ENCODE measurements at places on chromosomes 11 and 22.

DNA sequence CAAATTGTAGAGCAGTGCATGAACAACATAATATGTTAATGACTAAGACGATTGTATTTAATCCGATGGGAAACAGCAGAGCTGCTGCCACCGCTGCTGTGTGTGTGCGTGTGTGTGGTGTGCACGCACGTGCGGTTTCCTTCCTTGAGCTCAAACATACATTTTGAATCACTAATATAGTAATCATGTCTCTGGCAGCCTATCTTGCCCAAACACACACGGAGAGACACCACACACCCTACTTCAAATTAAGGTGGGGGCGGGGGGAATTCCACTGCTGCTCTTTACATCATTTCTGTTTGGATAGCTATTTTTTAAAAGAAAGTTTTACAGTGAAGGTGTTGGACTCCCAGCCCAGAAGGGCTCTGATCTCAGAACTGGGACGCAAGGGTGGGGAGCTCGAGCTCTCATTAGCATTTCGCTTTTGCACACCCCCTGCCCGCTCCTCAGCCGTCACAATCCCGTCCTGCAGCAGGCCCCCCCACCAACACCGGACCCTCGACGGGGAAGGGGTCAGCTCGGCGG lies 651 bp upstream of the FAM83F start:
- no peak for DNase-seq

DNA sequence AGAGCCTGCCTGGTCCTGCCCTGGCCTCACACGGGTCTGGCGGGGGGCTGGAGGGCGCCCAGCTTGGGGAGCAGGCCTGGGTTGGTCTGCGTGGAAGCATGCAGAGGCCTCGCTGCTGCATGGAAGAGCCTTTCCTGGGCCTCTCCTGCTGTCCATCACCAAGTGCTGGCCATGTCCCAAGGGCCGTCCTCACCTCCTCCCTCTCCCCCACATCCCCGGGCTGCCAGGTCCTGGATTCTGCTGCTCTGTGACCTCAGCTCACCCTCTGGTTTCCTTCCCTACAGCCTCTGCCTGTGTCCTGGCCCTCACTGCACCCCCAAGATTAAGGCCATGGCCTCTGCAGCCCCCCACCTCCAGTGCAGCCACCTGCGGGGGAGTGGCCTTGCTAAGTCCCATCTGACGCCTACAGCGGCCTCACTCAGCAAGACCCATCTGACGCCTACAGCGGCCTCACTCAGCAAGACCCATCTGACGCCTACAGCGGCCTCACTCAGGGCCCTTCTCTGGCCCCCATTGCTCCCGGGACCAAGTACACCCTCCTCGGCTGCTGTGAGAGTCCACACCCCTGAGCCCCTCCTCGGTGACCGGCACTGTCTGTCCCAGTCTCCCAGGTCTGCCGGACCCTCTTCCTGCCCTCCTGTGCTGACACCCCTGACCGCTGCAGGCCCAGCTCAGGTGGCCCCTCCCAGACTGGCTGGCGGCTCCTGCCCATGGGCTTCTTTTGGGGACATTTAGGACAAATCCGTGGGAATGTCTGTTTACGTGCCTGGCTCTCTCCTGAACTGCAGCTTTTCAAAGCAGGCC lies 119.5 kb upstream of the B3GAT1 start:
- no peak for DNase-seq

- DNase-seq = no peak
Measured at GRCh38 chr11:95147364-95147905, 57.8 kb downstream of the ENDOD1 start.

- DNase-seq = no peak
Measured at GRCh38 chr11:59151761-59152160, 9.1 kb downstream of the FAM111A start.

GRCh38 chr11:59899532-59899931 lies 20.9 kb downstream of the OOSP3 start:
- DNase-seq = no peak

DNA sequence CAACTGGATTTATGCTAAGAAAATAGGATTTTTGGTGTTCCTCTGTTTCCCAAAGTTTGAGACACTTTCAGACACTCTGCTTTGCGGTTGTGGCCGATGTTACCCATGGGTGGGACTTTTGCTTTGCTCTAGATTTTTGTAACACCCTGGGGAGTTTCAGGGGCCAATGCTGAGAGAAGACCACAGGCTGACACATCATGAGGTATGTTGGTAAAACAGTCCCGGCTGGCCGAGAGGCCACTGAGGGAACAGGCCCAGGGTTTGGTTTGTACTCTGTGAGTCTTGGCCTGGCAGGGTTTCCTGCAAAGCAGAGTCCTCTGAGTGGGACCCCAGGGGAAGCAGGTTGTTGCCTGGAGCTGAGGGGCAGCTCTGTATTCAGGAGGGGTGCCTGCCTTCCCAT lies 78.5 kb upstream of the PITPNB start:
- no peak for DNase-seq

- DNase-seq = no peak
Measured at GRCh38 chr11:62373464-62374119, 36.3 kb downstream of the ASRGL1 start.

DNA sequence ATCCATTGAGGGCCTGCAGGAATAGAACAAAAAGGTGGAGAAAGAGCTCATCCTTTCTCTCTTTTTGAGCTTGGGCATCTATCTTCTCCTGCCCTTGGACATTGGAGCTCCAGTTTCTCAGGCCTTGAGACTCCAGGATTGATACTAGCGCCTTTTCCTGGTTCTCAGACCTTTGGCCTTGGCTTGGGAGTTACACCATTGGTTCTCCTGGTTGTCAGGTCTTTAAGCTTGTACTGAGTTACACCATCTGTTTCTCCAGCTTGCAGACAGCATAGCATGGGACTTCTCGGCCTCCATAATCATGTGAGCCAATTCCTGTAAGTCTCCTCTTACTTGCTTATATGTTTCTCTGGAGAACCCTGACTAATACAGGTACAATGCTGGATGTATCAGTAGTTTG lies 72.6 kb downstream of the GRK3 start:
- DNase-seq = no peak

- DNase-seq = no peak
Measured at GRCh38 chr22:48639896-48640748, 1187.6 kb downstream of the BRD1 start.

GRCh38 chr22:34055525-34056200 lies 135.4 kb upstream of the LARGE1 start:
- no peak for DNase-seq

- DNase-seq = no peak
Measured at GRCh38 chr11:110505528-110506284, 76.0 kb downstream of the FDX1 start.

DNA sequence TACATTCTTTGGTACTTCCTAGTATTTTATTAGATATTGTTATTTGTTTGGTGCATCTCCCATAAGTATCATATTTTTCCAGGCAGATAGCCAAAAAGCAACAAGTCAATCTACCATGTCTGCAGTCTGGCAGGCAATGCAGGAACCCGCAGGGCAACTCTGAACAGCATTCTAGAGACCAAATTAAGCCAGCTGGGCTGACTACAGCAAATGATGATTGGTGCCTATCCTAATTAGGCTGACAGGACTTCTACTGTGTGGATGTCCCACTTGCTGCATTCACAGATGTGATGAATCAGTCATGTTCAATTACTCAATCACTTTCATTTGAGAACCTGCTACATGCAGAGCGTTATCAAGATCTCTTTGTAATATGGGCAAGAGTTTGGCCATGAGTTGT lies 40.3 kb upstream of the AMOTL1 start:
- DNase-seq = no peak

DNA sequence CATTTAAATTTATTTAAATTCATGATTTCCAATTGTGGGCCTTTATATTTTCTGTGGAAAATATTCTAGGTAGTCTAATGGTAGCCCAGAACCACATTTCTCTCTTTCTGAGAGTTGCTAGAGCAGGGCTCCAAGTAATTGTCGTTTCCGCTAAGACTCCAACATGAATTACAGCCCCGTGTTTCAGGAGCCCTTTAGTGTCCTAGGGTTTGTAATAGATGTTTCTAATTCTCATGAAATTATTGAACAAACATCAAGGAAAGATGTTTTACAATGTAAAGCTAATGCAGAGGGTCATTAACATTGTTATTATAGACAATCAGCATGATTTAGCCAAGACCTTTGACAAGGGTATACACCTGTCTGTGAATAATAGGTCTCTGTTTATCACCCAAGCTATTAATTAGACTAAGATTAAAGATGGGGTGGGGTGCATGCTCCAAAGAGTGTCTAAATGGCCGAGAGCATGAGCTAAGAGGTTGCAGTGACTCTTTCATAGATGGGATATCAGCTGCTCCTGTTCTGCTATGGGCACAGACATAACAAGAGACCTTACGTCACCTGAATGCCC lies 81.8 kb upstream of the NTM start:
- no peak for DNase-seq

GRCh38 chr11:17828311-17828751 lies 93.8 kb downstream of the KCNC1 start:
- no peak for DNase-seq

DNA sequence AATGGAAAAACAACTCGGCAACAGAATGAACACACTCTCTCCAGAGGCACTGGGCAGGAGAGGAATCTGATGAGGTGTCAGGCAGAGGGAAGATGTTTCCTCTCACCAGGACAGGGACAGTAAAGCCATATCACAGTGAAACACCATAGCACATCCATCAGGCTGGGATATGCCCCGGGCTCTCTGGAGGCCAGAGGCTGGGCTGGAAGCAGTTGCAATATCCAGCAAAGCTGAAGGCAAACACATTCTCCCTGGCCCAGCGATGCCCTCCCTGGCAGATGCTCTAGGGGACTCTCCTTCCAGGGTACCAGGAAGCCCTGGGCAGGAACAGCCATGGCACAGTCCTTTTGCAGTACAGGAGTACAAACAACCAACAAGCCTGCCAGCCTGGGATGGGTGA lies 11.1 kb downstream of the RSPH14 start:
- no peak for DNase-seq

DNA sequence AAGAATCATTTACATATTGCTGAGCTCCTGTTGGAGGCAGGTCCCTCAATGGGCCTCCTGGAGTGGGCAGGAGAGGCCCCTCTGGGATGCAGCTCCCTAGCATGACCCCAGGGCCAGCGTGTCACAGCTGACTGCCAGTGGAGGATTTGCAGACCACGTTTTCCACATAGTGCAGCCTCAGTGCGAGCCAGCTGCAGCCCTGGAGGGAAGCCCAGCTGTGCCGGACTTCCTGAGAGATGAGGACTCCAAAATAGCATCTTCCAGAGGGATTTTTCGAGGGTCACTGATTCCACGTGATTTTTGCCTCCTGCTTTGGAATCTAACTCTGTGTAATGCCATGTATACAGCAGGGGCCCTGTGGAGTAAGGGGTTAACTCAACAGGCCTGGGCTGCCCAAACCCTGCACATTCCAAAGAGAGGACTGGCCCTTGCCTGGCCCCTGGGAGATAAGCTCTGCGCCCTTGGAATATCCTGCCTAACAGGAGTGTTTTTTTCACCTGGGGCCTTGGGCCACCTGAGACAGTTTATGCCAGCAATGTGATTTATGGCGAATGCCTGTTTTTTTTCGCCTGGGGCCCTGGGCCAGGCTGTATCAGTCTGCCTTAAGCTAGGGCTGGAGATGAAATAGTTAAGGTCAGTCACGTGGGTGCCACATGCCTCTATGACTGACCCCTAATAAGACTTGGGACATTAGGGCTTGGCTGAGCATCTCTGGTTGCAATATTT lies 47.4 kb downstream of the RPS6KA4 start:
- DNase-seq = no peak

DNA sequence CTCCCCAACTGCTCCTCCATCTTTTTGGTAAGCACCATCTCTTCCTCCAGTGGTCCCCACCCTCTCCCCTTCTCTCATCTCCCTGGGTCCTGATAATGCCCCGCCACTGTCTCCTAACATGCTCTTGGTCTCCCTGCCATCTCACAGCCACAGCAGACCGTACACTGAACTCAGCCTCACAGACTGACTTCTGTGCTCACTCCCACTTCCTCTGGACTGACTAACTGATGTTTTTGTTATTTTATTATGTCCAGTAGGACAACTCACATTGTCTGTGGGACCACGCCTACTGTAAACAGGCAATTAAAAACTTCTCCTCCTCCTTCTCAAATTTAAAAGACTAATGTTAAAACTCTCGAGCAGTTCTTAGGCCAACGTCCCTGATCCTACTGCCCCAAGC lies 2.6 kb upstream of the GNAZ start:
- no peak for DNase-seq

DNA sequence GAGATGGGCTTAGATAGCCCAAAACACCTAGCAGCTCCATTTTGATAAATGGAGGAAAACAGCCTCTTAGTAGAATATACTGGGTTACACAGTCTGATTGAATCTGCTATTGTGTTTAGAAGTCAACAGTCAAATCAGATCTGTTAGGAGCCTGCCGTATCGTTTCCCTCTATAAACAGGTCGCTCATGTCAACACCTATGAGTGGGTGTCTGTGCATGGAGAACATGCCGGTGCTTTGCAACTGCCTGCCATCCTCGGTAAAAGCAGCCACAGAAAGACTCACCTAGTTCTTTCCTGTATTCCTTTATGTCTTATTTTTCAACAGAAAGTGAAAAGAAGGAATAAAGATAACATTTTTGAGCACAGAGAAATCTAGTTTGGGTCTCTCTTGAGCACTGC lies 99.4 kb downstream of the ETS1 start:
- no peak for DNase-seq

All from AG09319 (cell line).